Ecto neural progenitor cell (in vitro differentiated cells): ENCODE measurements at places on chromosomes 6 and 20.

GRCh38 chr6:141483598-141484061 lies 649.1 kb upstream of the GJE1 start:
- DNase-seq, result no peak

DNA sequence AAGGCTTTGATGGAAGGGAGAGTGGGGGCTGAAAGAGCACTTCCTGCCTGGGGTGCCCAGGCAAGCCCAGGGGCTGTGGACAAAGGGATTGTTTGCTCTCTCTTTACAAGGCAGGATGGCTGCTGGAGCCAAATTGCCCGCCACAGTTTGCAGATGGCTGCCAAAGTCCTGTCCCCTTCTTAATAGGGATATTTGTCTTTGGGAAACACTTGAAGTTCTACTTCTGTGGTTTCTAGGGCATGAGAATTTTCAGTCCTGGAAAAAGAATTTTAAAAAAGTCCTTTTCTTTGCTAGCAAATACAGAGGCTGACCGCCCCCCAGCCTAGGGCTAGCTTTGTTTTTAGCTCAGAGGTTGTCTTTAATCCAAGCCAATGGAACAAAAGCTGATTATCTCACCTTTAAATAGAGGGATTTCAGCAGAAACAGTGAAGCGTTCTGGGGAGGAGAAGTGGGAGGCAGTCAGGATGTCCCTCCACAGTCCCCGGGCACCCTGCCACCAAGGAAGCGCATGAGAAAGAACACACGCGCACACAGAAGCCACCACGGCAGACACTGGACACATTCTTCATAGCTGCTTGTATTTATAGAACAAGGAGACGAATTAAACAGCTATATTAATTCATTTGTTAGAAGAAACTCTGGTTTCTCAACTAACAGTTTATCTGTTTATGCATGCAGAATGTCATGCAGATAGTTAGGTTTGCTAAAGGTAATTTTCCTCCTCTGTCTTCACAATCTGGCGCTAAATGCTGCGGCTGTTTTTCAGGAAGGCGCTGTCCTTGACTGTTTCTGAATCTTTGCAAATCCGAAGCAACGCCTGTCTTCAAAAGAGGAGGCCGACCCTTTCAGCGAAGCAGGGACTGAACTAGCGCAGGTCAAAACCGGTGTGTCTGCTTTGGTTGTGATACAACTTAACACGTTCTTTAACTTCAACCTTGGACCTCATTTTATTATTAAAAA lies 736.9 kb downstream of the QKI start:
- DNase-seq, result peak; percentile 61

DNA sequence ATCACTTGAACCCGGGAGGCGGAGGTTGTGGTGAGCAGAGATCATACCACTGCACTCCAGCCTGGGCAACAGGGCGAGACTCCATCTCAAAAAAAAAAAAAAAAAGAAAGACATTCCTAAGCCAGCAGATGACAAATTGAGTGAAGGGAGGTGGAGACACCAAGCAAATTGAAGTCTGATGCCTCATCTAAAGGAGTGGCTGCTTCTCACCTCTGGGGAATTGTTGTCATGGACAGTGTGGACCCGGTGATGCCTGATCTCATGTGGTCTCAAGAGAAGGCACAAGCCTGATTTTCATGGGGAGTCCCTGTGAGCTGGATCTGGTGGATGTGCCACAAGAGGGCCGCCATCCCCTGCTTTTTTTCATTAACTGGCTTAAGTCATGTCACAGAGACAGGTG lies 272.0 kb downstream of the ZNF217 start:
- DNase-seq, result no peak

- DNase-seq, result no peak
These were observed 73.1 kb downstream of the PTCHD4 start for GRCh38 chr6:48037946-48038345.

- no peak for DNase-seq
These were observed 13.1 kb upstream of the NT5DC1 start for GRCh38 chr6:116087437-116088027.

- DNase-seq, result peak; percentile 85
These were observed 4.9 kb upstream of the DLL1 start for GRCh38 chr6:170295510-170296422.

DNA sequence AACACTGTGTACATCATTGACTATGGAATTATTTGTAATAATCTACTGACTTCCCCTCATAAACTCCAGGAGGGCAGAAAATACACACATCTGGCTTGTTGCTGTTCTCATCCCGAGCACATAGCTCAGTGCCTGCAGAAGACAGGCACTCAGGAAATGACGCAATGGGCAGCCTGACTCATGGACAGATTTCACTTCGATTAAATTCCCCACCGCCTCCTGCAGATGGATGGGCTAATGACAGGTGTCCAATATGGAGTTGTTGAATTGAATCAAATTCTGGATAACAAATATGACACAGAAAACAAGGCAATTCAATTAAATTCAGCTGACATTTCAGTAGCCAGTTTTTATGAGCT lies 9.1 kb downstream of the ANKRD60 start:
- DNase-seq, result no peak

- DNase-seq, result peak; percentile 14
These were observed 20.5 kb downstream of the SPAG4 start for GRCh38 chr20:35636095-35636494.

DNA sequence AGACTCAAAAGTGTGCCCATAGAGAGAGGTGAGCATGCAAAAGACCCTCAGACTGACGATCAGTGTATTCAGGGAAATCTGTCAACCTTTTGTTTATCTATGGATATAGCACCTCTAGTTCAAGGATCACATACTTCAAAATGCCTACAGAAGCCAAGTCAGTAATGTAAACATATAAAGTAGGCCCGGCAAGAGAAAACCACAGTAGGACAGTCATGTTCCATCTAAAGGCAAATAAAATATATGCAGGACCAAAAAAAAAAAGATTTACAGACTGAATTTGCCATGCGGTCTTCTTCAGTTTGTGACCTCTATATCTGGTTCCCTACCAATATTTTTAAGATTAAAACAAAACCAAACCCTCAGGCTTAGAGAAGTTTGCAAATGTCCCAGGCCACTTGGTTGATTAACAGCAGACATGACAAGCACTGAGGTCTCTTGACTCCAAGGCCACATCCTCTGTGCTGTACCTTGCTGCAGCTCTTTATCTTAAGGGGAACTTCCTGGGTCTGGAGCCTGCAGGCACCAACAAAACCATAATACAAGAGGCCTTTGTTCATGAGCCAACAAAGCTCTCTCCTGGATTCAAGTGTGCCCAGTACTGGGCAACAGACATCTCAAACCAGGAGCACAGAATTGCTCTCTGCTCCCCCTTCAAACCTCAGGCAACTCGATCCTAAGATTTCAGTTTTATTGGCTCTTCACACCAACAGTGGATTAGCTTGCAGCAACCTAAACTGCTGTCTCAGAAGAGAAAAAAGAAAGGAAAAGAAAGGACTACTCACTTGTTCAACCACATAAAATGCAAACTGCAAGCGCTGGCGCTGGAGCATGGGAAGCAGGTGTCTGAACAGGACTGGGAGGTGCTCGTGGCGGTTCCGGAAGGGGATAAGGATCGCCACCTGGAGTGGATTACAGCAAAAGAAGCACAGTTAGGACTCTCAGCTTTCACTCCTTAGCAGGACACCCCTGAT lies 71.7 kb downstream of the B4GALT5 start:
- DNase-seq, result no peak

GRCh38 chr6:122758927-122759334 lies 20.6 kb upstream of the FABP7 start:
- DNase-seq, result no peak

- DNase-seq, result no peak
These were observed 1252.7 kb downstream of the EPHA7 start for GRCh38 chr6:92166666-92167065.

DNA sequence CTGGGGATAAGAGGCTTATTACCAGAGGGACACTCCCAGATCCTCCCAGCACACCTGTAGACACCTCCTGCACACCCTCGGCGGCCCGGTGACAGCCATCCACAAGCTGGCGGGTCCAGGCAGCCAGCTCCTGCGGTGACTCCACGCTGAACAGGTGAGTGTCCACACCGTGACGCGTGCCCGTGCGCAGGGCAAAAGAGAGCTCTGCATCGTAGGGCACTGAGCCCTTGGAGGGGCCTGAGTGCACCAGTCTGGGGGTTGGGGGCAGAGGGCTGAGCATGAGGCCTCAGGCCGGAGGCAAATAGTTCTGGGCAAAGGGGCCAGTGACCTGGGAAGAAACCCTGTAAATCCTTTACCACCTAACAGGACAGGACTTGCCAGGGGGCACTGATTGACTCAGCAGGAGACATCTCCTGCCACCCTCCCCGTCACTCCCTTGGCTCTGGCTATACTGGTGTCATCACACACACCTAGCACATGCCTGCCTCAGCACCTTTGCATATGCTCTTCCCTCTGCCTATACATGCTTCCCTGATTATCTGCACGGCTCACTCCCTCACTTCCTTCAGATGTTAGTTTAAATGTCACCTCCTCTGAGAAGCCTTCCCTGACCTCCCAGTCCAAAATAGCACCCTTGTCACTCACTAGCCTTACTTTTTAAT lies 8.9 kb upstream of the CDK5RAP1 start:
- DNase-seq, result no peak
